ENCODE measurements at places on chromosomes 1 and 21. TPM values are rescaled to one million over a fixed set of nuclear protein-coding genes. Genes with fewer than 3 reads are reported as not detected.
A peak's percentile ranks its signal among the peaks of the same experiment; 100 is the strongest.

Gene C1orf141
- total RNA-seq = not detected

Gene SERINC2
- total RNA-seq = 4.5 TPM

Gene TINAGL1
- 10.0 TPM for total RNA-seq

Gene ANXA9
- total RNA-seq = not detected

Gene CELA3A
- not detected for total RNA-seq

Gene ASCL5
- not detected for total RNA-seq

Gene PINK1
- total RNA-seq = 55.2 TPM

- no peak for DNase-seq
- H3K27me3 ChIP-seq = no peaks in the 10 kb centered on the region
- no peak overlapping the region for H3K27ac ChIP-seq
- no peaks in the 10 kb centered on the region for H3K36me3 ChIP-seq
- H3K4me1 ChIP-seq = peaks cover 6% of the 10 kb centered on the region
These were observed 175.4 kb downstream of the HS2ST1 start for GRCh38 chr1:87089823-87090222.

DNA sequence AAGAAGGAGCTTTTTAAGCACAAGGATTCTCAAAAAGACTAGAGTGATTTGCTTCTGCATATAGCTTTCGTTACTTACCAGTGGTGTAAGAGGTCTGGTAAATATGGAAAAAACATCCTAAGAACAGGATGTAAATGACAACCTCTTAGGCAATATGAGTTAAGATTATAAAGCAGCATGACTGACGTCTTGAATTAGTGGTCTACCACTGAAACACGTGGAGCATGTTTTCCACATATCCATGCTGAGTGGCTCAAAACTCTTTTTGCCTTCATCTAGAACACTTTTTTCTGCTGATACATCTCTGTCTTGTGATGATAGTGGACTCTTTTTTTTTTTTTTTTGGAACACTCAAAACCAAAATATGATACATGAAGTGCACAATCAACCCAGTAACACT, 44.6 kb downstream of the RCAN1 start:
- no peak overlapping the region for H3K4me3 ChIP-seq
- no peak for DNase-seq
- H3K27ac ChIP-seq = no peak overlapping the region
- H3K4me1 ChIP-seq = peaks cover 22% of the 10 kb centered on the region
- H3K36me3 ChIP-seq = no peaks in the 10 kb centered on the region

DNA sequence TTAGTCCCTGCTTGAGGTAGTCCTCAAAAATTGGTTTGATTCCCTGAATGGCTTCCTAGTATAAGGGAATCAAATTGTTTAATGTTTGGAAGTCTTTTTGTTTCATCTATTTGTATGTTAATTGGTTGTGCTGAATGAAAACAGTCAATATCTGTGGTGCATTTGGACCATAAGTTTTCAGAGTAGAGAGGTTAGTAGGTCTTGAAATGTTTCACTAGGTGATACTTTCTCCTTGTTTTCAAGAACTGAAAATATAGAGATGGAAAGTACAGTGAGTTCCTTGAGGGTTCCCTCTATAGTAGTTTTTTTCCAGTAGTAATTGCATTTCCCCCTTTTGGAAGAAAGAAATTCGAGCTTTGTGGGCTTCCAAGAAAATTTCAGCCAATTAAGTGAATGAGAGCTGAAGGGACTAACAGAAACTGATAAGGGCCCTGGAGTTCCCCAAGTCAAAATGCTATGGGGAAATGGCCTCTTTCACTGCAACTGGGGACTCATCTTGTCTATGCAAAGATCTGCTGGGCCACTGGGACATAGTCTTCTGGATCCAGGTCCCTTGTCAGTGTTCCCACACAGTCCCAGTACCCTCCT, 18.6 kb upstream of the CEP350 start:
- no peak overlapping the region for H3K4me3 ChIP-seq
- no peaks in the 10 kb centered on the region for H3K36me3 ChIP-seq
- DNase-seq = no peak
- no peak overlapping the region for H3K27ac ChIP-seq
- peaks cover 18% of the 10 kb centered on the region for H3K27me3 ChIP-seq
- no peaks in the 10 kb centered on the region for H3K4me1 ChIP-seq

- H3K4me1 ChIP-seq = peaks cover 13% of the 10 kb centered on the region
- H3K27ac ChIP-seq = no peak overlapping the region
- H3K36me3 ChIP-seq = no peaks in the 10 kb centered on the region
- peaks cover 50% of the 10 kb centered on the region for H3K27me3 ChIP-seq
- no peak for DNase-seq
These were observed 40.6 kb upstream of the DIPK1A start for GRCh38 chr1:93001893-93002292.

DNA sequence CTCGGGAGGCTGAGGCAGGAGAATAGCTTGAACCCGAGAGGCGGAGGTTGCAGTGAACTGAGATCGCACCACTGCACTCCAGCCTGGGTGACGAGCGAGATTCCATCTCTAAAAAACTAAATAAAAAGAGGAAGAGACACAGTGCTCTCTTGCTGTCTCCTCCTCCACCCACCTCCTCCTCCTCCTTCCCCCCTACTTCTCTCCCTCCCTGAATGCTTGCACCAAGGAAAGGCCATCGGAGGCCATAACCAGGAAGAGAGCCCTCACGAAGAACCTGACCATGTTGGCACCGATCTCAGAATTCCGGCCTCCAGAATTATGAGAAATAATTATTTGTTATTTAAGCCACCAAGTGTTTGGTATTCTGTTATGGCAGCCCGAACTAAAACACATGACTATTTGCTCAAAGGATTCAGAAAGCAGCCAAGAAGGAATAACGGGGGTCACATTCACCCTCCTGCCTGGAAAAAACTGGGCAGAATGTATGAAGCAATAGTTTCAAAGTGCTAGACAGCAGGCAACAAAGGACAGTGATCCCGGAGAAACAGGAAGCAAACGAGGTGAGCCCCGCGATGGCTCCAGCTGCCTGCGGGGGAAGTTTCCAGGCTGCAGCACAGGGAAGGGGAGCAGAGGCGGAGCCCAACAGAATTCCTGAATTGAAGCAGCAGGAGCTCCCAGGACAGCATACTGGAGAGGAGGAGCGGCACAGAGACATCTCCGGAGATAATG, 35.8 kb downstream of the LDLRAD1 start:
- peak overlapping the region; percentile 59 for H3K27ac ChIP-seq
- peaks cover 14% of the 10 kb centered on the region for H3K4me1 ChIP-seq
- DNase-seq = no peak
- H3K4me3 ChIP-seq = peak overlapping the region; percentile 70
- no peaks in the 10 kb centered on the region for H3K27me3 ChIP-seq

DNA sequence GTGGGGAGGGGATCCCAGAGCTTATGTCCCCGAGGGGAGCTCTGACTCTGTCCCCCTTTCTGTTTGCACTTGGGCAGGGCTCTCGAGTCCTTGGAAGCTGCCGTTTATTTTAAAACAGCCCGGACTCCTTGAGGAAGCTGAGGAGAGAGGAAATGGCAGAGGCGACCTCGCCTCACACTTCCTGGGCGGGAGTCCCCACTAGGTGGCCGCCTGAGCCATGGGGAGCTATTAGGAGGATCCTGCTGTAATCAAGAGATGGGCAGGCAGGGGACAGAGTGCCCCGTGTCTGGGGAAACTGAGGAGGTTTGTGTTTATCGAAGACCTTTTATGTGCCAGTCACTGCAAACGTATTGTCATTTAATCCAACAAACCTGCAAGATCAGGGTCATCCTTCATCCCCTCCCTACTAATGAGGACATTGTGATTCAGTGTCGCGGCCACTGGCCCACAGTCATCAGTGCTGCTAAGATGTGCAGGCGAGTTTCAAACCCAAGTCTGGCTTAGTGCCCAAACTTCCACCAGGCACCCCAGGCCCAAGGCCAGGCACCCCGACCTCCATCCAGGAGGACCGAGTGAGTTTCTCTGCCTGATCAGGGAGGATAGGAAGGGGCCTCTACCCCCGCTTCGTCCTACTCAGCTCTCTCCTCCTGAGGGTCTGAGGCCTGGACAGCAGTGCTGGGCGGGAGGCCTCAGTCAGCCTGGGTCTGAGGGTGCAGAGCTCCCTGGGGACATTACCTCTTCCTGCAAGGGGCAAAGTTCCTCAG, 316.9 kb upstream of the VAMP3 start:
- no peaks in the 10 kb centered on the region for H3K27me3 ChIP-seq
- no peak overlapping the region for H3K4me3 ChIP-seq
- no peak overlapping the region for H3K27ac ChIP-seq
- no peak for DNase-seq
- H3K36me3 ChIP-seq = no peaks in the 10 kb centered on the region

GRCh38 chr1:230077011-230077410, 10.0 kb downstream of the GALNT2 start:
- H3K27me3 ChIP-seq = no peaks in the 10 kb centered on the region
- H3K36me3 ChIP-seq = peaks cover 2% of the 10 kb centered on the region
- H3K4me1 ChIP-seq = peaks cover 64% of the 10 kb centered on the region
- H3K27ac ChIP-seq = no peak overlapping the region

- H3K4me3 ChIP-seq = no peak overlapping the region
- no peak for DNase-seq
- no peak overlapping the region for H3K27ac ChIP-seq
- peaks cover 8% of the 10 kb centered on the region for H3K36me3 ChIP-seq
These were observed 94.8 kb downstream of the PEX14 start for GRCh38 chr1:10569531-10569930.

DNA sequence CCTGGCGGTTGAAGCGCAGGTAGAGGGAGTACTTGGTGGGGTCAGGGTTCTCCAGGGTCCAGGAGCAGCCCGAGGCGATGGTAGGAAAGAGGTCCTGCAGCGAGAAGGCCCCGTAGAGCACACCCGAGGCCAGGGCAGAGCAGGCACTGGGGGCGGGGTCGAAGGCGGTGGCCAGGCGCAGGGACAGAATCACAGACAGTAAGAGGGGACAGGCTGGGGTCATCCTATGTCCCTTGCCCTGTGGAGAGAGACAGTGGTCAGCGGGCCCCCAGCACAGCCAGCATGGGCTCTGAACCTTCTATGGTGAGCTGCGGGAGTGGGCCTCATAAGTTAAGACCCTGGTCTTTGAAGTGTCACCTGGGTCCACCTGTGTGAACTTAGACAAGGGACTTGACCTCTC, 7.6 kb downstream of the ADGRB2 start:
- H3K27ac ChIP-seq = no peak overlapping the region
- DNase-seq = no peak
- H3K36me3 ChIP-seq = no peaks in the 10 kb centered on the region
- no peak overlapping the region for H3K4me3 ChIP-seq

- DNase-seq = no peak
- H3K27ac ChIP-seq = no peak overlapping the region
- no peaks in the 10 kb centered on the region for H3K4me1 ChIP-seq
- no peak overlapping the region for H3K4me3 ChIP-seq
These were observed 263.6 kb upstream of the VAMP3 start for GRCh38 chr1:7507285-7508019.

DNA sequence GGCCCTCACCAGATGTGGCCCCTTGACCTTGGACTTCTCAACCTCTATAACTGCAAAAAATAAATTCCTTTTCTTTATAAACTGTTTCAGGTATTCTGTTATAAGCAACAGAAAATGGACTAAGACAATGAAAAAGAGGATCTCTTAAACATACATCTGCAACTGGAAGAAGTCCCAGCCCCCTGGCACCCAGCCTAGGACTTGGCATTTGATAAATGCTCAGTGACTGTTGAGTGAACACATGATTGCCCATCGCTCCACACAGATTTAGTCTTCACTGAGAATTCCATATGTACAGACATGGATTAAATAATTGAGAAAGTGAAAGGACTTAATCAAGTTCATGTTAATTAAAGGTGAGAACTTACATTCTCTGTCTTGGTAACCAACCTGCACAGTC, 344.9 kb upstream of the RUNX1 start:
- H3K4me1 ChIP-seq = peaks cover 10% of the 10 kb centered on the region
- no peak overlapping the region for H3K4me3 ChIP-seq

DNA sequence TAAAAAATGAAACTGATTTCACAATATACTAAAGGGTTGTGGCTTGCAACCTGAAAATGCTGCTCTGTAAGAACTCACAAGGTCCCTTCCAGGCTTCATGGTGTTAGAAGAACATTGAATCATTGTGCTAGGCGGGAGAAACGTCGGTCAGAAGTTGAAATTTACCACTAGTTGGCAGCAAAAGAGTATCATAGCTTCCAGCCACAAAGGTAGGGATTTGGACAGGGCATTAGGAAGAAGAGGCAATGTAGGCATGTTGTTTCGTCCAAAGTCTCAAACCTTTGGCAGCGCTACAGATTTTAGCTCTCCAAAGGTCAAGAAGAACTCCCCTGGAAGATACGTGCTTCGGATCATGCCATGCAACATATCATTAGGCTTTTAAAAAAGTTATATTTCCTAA, 62.5 kb upstream of the ZP4 start:
- no peak overlapping the region for H3K4me3 ChIP-seq
- DNase-seq = no peak
- H3K4me1 ChIP-seq = no peaks in the 10 kb centered on the region

DNA sequence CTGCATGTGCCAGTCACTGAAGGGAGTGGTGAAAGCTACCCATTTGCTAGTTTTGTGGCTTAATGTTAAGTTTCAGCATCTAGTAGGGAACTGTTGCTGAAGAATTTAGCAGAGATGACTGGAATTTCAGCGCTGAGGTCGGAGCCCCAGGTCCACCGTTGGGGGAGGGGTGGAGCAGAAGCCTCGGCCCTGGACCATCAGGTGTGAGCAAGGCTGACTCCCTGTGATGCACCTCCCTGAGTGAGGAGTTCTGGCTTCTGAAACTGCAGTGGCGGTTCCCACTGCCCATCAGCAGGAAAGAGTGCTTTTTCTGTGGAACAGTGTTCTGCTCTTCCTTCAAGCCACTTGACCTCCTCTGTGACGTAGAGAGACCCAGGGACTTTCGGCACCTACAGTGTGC, 1.3 kb downstream of the NOS1AP start:
- DNase-seq = no peak
- H3K36me3 ChIP-seq = no peaks in the 10 kb centered on the region
- H3K27me3 ChIP-seq = peaks cover 55% of the 10 kb centered on the region

GRCh38 chr1:204487256-204487615, 7.4 kb downstream of the PIK3C2B start:
- no peak overlapping the region for H3K27ac ChIP-seq
- H3K4me3 ChIP-seq = no peak overlapping the region
- no peaks in the 10 kb centered on the region for H3K27me3 ChIP-seq

DNA sequence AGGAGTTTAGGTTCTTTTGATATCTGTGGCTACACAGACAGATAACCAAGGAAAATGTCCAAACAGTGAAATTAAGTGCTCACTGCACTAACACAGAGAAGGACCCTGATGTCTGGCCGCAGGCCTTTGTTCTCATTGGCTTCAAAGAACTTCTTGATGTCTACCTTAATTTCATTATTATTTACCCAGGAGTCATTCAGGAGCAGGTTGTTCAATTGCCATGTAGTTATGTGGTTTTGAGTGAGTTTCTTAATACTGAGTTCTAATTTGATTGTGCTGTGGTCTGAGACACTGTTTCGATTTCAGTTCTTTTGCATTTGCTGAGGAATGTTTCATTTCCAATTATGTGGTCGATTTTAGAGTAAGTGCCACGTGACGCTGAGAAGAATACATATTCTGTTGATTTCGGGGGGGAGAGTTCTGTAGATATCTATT, 15.2 kb upstream of the LGALS8 start:
- H3K4me1 ChIP-seq = peaks cover 17% of the 10 kb centered on the region
- DNase-seq = no peak
- H3K27me3 ChIP-seq = no peaks in the 10 kb centered on the region
- no peak overlapping the region for H3K4me3 ChIP-seq

GRCh38 chr1:64404202-64404601, 65.7 kb upstream of the CACHD1 start:
- H3K27ac ChIP-seq = no peak overlapping the region
- no peaks in the 10 kb centered on the region for H3K36me3 ChIP-seq
- H3K4me3 ChIP-seq = no peak overlapping the region
- peaks cover 44% of the 10 kb centered on the region for H3K27me3 ChIP-seq
- H3K4me1 ChIP-seq = no peaks in the 10 kb centered on the region
- no peak for DNase-seq
